Stimulated activated CD4-positive, alpha-beta T cell treated with anti-CD3 and anti-CD28 coated beads, Interleukin-2, amount 100 ng/mL, for 4 hours (primary cell): ENCODE measurements at places on chromosomes 7 and 10.

- no peak for DNase-seq
Observed at GRCh38 chr7:83864551-83864950, 215.6 kb upstream of the SEMA3E start.

- no peak for DNase-seq
Observed at GRCh38 chr10:128480601-128481000, 354.4 kb upstream of the MKI67 start.

DNA sequence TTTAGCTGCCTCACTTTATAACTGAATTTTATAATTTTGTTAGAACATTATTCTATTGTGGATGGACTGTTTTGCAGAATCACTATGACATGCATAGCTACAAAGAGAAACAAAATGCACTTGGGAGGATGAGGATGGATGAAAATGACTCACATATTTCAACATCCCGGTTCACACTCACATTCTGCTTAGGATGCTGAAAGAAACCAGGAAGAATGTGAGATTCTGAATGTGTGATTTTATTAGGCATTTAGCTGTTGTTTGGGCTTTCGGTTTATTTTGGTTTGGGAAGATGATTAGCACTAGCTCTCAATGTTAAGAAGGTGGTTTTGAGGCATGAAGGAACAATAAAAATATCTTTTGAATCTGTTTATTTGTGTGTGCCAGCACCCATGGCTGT is 235.5 kb downstream of the SEMA3E start:
- no peak for DNase-seq

DNA sequence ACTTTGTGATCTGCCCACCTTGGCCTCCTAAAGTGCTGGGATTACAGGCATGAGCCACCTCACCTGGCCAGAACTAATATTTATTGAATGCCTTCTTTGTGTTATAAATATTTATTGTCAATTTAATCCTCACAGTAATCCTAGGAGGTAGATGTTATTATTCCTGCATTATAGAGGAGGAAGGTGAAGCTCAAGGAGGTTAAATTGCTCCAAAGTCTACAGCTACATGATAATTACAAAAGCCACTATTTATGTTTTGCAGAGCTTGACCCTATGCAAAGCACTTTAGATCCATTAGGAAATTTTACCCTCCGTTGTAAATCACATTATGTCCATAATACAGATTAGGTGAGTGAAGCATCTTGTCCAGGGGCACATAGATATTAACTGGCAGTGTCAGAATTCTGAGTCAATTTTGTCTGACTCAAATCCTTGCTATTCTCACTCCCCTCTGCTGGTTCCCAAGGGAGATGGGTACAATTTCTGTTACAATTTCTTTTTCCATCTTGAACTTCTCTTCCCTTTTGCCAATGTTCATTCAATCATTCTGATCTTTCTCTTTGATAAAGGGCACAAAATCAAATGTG is 25.7 kb upstream of the CDK14 start:
- no peak for DNase-seq

DNA sequence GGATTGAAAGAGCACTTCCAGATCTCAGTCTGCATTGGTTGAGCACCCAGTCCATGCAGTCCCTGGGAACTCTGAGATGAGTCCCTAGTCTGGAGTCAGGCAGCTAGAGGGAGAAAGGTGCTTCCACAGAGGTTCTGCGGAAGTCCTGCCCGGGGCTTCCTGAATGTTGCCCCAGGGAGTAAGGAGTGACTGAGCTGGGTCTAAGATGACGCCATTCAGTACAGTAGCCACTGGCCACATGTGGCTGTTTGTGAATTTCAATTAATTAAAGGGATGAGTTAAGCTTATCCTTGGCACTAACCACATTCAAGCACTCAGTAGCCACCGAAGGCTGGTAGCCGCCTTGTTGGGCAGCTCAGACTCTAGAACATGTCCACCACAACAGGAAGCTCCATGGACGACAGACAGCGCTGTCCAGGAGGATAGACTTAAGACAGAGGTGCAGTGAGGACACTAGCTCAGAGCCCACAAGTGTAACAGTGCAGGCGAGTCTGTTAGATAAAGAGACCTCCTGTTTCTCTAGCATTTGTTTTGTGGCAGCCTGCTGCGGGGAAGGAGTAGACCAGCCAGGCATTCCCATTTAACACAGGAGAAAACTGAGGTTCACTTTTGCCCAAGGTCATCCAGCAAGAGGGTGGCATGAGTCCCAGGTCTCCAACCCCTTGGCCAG is 101.6 kb upstream of the PPIF start:
- DNase-seq: no peak

GRCh38 chr10:110792476-110793125 is 79.1 kb upstream of the PDCD4 start:
- no peak for DNase-seq

GRCh38 chr7:79810916-79811315 is 323.7 kb upstream of the GNAI1 start:
- DNase-seq: no peak

- DNase-seq: no peak
Observed at GRCh38 chr7:19117091-19117869, at the start of gene TWIST1. Gene TWIST1 (minus strand): TSS chr7:19117636. CDS start chr7:19117321, 315 bp downstream.

- no peak for DNase-seq
Observed at GRCh38 chr7:125254566-125254965, 324.9 kb upstream of the POT1 start.

DNA sequence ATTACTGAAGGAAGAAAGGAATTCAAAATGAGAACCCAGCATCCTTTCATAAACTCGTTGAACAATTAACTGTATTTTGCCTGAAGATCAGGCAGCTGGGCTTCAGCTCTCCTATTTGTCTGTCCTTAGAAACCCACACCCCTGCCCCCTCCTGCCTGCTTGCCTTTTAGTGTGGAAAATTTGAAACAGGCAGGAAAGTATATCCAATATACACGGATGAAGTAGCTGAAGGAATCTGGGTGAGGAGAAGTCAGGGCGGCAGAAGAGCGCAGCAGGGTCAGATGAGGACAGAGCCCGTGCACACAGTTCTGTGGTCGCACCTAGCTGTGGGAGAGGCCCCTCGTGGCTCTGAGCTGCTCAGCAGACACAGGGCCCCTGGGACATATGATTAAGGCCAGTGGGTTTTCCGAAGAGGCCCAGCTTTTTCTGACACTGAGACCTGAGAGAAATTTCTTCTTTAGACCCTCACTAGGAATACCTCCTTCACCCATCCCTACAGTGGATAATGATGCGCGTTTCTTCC is 87.9 kb downstream of the ACTR3B start:
- no peak for DNase-seq

DNA sequence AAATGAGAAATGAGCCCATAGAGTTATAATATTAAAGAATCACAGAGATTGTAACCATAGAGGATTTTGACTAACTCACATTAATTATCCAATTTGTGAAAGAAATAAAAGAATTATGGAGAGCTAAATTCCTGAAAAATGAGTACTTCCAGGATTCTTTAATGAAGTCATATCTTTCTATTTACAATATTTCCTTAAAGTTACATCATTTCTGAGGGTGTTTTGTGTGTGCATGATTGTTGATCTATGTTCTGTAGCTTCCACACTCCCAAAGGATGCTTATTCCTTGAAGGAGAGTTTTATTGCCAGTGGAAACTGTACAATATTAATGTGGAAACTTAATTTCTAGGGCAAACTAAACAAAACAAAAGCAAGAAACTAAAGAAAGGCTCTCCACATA is 299.6 kb downstream of the MDFIC start:
- DNase-seq: no peak

DNA sequence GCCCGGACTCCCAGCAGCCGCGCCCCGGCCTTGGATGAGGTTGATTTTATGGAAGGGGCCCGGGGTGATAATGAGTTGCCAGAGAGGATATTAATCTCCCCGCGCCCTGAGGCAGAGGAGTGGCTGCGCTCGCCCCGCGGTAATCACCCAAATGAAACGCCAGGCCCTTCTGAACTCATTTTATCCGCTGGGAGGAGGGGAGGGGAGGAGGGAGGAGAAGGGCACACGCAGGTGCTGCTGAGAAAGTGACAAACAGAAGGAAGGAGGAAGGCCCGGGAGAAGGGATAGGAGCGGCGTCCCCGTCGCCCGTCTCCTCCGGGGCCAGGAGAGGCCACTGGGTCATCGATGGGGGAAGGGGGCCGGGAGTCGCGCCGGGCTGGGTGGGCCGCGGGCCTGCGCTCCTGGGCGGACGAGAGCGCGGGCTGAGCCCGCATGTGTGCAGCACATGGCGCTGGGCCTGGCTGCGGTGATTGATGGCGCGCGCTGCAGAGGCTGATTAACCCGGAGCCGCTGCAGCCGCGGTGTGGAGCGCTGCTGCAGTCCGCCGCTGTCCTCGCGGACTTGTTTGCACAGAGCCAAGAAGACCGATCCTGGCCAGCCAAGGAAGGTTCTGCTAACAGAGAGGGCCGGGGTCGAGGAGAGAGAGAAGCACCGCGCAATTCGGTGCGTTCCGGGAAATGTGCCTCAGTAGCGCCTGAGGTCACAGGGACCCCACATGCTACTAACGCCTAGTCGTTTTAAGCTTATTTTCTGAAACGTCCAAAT is 6.5 kb downstream of the MNX1 start:
- no peak for DNase-seq

DNA sequence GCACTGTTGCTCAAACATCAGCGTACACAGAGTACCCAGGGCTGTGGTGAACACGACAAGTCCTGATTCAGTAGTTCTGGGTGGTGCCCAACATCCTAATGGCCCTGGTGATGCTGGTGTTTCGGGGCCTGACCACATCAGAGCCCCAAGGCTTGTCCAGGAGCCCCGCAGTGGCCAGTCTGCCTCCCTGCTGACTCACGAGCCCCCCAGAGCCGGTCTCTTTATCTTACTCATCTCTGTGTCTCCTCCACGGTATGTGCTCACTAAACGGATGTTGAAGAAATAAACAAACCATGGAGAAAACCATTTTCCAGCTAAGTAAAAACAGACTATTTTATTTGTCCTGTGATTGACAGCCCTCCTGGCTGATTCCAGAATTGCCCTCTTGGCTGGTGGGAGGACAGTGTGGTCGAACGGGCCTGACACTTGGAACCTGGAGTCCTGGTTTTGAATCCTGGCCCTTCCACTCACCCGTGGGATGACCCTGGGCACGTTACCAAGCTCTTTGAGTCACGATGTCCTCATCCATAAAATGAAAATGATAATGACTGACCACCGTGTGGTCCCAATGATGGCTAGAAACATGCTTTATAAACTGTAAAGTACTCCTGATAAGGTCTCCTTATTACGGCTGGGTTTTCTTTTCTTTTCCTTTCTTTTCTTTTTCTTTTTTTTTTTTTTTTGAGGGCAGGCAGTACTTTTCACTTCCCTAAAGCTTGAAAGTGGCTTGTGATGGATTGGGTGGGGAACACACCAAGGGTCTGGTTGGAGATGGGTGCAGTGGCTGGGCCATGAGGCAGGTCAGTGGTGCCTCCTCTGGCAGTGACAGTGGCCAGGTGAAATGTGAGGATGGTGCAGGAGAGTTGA is 5.7 kb downstream of the HIP1 start:
- no peak for DNase-seq

DNA sequence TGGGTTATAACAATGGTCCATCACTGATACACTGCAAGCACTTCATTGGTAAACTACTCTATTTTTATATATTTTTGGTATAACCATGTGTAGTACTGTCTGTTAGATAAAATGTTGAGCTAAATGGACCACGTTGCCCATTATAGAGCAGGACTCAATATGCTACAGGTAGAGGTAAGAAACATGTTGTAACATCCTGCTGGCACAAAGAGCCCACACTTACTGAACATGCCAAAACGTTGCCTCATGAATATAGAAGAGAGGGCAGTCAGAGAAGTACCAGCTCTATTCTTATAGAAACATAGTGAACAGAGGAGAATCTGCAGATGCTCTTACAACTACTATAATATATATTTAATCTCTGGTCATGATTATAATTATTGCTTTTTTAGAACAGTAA is 18.4 kb upstream of the MET start:
- DNase-seq: no peak

DNA sequence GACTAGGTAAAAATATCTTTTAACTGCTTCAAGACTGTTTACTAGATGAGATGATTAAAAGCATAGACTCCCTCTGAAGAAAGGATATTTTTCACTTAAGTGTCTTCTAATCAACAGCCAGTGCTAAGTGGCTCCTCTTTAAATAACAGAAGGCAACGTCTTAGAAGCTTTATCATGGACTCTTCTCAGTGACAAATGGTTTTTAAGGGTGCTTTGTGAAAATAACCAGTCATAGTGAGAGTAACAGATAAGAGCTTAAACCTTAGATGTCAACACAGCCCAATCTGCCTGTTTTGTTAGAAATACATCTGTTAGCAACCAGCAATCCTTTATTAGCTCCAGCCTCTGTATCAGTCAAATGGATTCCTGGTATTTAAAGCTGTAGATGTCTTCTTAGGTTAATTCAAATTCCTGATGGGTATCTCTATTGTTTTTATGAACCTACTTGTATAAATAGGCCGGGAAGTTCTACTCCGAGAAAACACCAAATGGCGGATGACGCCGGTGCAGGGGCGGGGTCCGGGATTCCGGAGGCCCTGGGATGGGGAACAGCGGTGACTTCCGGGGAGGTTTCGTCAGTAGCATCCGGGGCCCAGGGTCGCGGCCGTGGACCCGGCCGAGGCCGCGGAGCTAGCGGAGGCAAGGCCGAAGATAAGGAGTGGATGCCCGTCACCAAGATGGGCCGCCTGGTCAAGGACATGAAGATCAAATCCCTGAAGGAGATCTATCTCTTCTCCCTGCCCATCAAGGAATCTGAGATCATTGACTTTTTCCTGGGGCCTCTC is 285.4 kb downstream of the GPR37 start:
- no peak for DNase-seq

DNA sequence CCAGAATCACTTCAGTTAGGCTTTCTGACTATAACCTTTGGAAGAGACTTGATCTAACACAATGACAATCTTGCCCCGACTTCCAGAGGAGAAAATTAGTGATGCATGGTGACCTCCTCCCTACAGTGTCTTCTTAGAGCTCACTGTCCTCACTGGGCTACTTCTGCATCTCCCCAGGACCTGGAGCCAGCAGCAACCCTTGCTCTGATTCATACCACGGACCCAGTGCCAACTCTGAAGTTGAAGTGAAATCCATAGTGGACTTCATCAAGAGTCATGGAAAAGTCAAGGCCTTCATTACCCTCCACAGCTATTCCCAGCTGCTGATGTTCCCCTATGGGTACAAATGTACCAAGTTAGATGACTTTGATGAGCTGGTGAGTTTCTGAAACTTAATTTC is 12.6 kb downstream of the CPA2 start:
- no peak for DNase-seq

DNA sequence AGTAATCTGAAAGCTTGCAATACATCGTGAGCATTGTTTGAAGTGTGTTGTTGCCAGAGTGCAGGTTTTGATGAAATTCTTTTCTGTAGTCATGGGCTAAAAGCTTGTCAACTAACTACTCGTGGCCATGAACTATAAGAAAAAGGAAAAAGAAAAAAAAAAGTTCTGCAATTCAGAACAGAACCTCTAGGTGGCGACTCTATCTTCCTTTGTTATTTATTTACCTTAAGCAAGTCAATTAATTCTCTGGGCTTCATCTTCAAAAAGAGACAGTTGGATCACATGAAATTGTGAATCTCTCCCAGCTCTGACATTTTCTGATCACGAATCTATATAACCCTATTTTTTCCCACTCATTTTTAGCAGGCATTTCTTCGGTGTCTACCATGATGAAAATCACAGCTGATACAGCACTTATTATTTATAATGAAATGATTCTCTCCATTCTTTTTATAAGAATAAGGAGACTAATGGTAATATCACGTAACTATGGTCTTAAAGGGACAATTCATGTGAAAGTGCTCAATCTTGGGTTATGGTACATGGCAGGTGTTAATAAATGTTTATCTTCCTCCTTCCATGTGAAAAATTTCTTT is 18.8 kb downstream of the TMEM196 start:
- no peak for DNase-seq
